Glomerular endothelial cell (primary cell): ENCODE measurements at places on chromosomes 11 and 22.

DNA sequence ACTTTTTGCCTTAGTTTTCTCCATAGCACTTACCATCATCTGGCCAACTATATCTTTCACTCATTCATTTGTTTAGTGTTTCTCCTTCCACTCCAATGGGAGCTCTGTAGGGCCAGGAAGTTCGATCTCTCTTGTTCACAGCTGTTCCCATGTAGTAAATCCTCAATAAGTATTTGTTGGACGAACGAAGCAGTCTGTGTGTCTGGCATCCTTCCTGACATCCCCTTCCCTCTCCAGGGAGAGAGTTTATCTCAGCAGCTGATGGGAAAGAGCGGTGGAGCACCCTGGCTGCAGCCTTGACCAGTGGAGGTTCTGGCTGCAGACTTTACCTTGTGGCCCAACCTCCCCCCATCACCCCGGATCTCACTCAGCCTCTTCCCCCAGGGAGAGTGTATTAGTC is 141.7 kb downstream of the CHST1 start:
- no peak for DNase-seq

GRCh38 chr11:121391914-121392313 is 60.2 kb upstream of the SORL1 start:
- DNase-seq: no peak

DNA sequence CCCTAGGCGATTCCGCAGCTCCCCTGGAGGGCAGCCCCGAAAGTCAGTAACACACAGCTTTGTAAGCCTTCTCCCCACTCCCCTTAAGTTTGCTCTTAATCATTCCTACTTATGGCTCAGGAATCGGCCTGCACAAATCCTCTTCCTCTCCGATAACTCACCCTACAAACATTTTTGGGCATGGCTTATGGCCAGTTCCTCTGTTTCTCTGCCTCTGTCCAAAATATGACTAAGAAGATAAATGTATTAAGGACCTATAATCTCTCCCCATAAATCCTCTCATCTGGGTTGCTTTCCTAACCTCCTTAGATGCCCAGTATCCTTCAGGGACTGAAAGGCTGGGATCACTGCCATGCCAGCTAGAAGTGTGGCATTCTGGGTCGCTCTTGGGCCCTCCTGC is 41.0 kb downstream of the PAMR1 start:
- DNase-seq: no peak

DNA sequence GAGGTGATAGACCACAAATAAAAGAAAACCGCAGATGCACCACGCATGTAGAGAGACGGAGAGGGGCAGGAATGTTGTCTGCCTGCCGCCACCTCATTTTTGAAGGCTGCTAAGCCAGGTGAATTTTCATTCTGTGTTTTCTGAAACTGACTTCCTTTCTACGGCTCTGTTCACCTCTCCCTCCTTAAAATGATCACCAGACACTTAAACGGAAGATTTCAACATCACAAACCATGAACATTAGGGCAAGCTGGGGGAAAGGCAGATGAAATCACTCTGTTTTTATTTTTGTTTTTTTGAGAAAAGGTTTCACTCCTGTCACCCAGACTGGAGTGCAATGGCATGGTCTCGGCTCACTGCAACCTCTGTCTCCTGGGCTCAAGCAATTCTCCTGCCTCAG is 232.4 kb downstream of the MIAT start:
- no peak for DNase-seq

DNA sequence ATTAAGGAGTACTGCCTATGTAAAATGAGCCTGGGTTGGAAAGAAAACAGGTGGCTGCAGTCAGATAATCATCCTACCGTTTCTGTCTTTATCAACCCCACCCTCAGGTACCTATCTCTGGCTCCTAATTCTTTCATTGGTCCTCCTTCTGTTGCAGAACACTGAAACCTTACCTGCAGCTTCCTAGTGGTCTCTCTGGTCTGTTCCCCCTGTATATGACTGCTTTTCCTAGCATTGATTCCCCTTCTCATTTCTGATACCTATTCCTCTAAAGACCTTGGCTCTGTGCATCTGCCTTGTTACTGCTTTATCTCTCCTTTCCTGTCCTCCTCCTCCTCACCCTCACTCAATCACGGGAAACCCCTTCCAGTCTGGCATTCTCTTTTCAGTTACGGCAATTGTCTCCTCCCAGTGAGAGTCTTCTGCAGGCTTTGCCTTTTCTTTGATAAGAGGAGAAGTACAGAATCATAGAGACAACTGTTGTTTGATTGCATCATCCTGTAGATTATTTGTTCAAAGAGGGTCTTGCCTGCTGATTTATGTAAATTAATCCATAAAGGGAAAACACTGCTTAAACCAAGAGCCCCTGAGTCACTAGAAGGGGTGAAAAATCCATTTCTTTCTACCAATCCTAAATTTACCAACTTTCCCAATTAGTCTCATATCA is 301.2 kb downstream of the AASDHPPT start:
- DNase-seq: no peak
